GM04504 (cell line): ENCODE measurements at places on chromosomes 6 and 20.

- DNase-seq: no peak
Measured at GRCh38 chr6:87908978-87909811, 138.4 kb upstream of the SPACA1 start.

GRCh38 chr6:16028966-16029365, 99.9 kb upstream of the MYLIP start:
- DNase-seq: no peak

- no peak for DNase-seq
Measured at GRCh38 chr20:17678295-17678694, 3.7 kb downstream of the RRBP1 start.

- DNase-seq: no peak
Measured at GRCh38 chr20:48959899-48960550, 38.5 kb downstream of the ARFGEF2 start.

DNA sequence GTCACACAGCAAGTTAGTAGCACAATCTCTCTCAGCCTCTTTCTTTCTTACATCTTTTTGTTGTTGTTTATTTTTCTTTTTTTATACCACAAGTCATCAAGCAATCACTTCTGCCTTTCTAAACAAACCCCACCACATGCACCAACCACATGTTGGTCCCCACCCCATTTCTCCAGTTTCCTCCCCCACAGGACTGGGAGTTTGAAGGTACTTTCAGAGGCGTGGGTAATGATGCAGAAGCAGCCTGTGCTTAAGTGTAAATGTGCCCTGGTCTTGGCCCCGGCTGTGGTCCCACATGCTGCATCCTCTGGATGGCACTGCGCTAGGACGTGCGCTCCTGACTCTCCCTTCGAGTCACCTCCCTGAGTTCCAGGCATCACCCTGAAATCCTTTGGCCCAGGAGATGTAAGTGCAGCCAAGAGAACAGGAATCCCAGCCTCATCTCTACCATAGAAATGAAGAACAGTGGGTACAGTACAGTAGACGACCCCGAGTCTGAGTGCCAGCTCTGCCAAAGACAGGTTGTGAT, 5.7 kb downstream of the HCK start:
- DNase-seq: no peak

- peak; percentile 8 for DNase-seq
Measured at GRCh38 chr6:149964308-149965193, 808 bp downstream of the ULBP1 start.

- no peak for DNase-seq
Measured at GRCh38 chr20:45450097-45450818, 19.3 kb upstream of the WFDC2 start.

GRCh38 chr6:73879501-73880293, 183.7 kb downstream of the CD109 start:
- peak; percentile 55 for DNase-seq
